ENCODE measurements at places on chromosomes 2 and 18. TPM values are rescaled to one million over a fixed set of nuclear protein-coding genes. Genes with fewer than 3 reads are reported as not detected.

RAB31 gene
- 24.3 TPM for total RNA-seq

C2orf74 gene
- 8.2 TPM for total RNA-seq

SH3RF3 gene
- 6.9 TPM for total RNA-seq

CCDC68 gene
- 9.3 TPM for total RNA-seq

C2orf72 gene
- total RNA-seq = 3.0 TPM

CFAP53 gene
- 1.1 TPM for total RNA-seq

KCNG3 gene
- 4.8 TPM for total RNA-seq

GGCX gene
- total RNA-seq = 43.0 TPM

SH2D6 gene
- 0.99 TPM for total RNA-seq

KCNIP3 gene
- total RNA-seq = 13.4 TPM

ERMN gene
- 0.06 TPM for total RNA-seq

PTPRM gene
- 110 TPM for total RNA-seq

ALPI gene
- total RNA-seq = not detected

DNAH7 gene
- 10.6 TPM for total RNA-seq

SRD5A2 gene
- total RNA-seq = 0.06 TPM

DES gene
- total RNA-seq = 582 TPM

C2orf80 gene
- not detected for total RNA-seq

UGT1A7 gene
- not detected for total RNA-seq

GRB14 gene
- 19.0 TPM for total RNA-seq

ACVR1C gene
- 0.18 TPM for total RNA-seq

CDH2 gene
- 37.9 TPM for total RNA-seq

UGT1A8 gene
- not detected for total RNA-seq

RHOB gene
- total RNA-seq = 233 TPM

ABCB11 gene
- total RNA-seq = 0.06 TPM

FNDC4 gene
- total RNA-seq = 6.8 TPM

NMUR1 gene
- total RNA-seq = 1.3 TPM

COL4A3 gene
- 44.4 TPM for total RNA-seq

SERPINB11 gene
- not detected for total RNA-seq

FZD7 gene
- 76.1 TPM for total RNA-seq

BMP10 gene
- not detected for total RNA-seq

CYP27A1 gene
- total RNA-seq = 45.4 TPM

RNASEH1 gene
- total RNA-seq = 16.5 TPM

GBX2 gene
- total RNA-seq = 0.35 TPM

SPP2 gene
- total RNA-seq = not detected

IL37 gene
- total RNA-seq = not detected

TUBA3E gene
- total RNA-seq = not detected

GREB1L gene
- total RNA-seq = 9.3 TPM

FBXO41 gene
- 1.5 TPM for total RNA-seq

ORC2 gene
- 18.7 TPM for total RNA-seq

SCRN3 gene
- total RNA-seq = 27.1 TPM

DNAH6 gene
- 2.0 TPM for total RNA-seq

CIB4 gene
- 0.29 TPM for total RNA-seq

SMYD1 gene
- 30.2 TPM for total RNA-seq

IAH1 gene
- total RNA-seq = 32.1 TPM

FBXO15 gene
- total RNA-seq = 3.5 TPM

ADAM23 gene
- total RNA-seq = 3.9 TPM

GALNT3 gene
- total RNA-seq = 13.4 TPM

ALS2 gene
- 39.4 TPM for total RNA-seq

MATN3 gene
- 1.5 TPM for total RNA-seq
